ENCODE measurements at places on chromosomes 13 and 19. TPM values are rescaled to one million over a fixed set of nuclear protein-coding genes. Genes with fewer than 3 reads are reported as not detected.
A peak's percentile ranks its signal among the peaks of the same experiment; 100 is the strongest.

DNA sequence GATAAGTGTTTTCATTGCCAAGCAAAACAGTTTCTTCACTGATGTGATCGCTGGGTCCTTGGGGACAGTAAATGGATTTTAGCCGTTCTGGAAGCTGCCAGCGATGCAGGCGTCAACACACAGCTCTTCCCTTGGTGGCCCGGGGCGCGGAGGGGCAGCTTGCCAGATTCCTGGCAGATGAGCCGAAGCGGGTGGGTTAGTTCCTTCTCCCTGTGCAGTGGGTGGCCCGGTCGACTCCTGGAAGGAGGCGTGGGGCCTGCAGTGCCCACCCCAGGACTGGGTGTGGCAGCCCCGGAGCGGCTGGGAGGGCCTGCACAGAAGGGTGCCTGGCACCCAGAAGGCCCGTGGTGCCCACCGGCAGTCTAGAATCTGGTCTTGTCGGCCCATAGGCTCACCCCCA, 69.0 kb downstream of the KDM4B start:
- DNase-seq, result no peak

- no peak for DNase-seq
Measured at GRCh38 chr13:67934617-67935330, 704.6 kb upstream of the PCDH9 start.

GRCh38 chr19:45887200-45887710, 1.3 kb upstream of the IRF2BP1 start:
- DNase-seq, result no peak

DNA sequence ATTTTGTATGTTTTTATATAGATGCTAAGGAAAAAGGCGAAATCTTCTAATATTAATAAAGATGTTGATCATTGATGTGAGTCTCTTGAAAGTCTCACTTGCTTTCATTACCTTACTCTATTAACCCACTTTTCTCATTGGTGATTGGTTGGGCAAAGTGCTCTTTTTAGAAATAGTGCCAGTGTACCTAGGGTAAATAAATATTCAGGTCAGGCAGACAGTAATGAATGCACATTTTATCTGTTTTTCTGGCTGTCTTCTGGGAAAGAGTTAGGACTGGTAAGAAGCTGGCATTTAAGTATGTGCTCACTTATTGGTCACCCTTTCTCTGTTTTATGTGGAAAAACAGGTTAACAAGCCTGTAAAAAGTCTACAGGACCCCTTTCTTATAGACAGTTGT, 11.2 kb downstream of the SERP2 start:
- no peak for DNase-seq

DNA sequence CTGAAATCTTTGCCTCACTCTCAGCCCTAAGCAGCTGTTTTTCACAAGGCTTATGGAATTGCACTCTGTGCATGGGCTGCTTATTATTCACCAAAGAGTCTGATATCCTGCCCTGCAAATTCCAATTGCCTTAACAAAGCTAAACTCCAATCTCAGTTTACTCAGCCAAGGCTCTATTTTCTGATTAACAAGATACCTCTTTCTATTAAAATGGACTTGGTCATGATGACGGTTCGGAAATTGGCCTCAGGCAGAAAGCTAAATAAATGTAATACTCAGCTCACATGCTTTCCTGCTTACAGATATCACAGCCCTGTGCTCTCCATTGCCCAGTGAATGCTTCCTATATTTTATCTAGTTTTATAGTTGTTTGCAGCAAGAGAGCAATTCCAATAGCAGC, 1270.8 kb downstream of the PCDH9 start:
- DNase-seq, result no peak

DNA sequence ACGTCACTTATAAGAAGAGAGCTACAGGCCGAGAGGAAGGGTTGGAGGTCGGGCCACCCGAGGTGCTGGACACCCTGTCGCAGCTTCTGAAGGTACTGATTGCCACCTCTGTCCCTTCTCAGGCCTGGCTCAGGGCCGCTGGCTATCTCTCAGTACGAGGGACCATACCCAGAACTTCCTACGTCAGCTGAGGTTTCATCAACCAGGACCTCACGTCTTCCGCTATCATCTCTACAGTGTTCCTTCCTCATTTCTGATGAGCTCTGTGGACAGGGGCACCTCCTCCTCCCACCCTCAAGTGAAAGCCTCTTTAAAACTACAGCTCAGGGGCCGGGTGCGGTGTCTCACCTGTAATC, 58.2 kb upstream of the USE1 start:
- DNase-seq, result no peak

DNA sequence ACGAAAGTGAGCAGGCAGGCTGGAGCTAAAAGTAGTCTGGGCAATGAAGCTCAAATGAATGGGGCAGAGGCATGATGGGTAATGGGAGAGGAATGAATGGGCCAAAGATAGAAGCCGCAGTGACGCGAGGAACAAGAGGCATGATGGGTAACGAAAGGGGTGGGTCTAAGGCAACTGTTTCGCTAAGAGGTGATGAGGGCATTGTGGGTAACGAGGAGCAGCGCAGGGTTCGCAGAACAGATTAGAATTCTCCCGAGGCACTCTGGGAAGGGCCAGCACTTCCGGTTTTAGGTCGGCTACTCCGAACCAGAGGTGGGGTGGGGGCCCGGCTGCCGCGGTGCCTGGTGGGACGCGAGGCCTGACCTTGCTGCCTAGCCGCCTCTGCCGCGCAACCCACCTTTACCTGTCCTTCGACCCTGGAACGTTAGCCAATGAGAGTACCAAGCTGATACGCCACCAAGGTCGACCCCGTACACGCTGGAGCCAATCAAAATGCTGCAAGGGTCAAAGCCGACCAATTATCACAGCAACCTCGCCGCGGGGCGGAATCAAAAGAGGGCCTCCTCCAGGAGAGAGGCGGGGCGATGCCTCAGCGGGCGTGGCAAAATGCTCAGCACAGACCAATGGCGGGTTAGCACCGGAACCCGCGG, 563 bp upstream of the TOMM40 start:
- peak; percentile 96 for DNase-seq

- DNase-seq, result no peak
Measured at GRCh38 chr13:67210208-67210607, 19.9 kb downstream of the PCDH9 start.

Gene DDX39A
- 53.9 TPM for polyA plus RNA-seq

GRCh38 chr19:52941941-52942385, 18.7 kb upstream of the ZNF888 start:
- no peak for DNase-seq

Measured in right renal cortex interstitium (tissue), 3 donors.